Amniotic epithelial cell (primary cell): ENCODE measurements at places on chromosomes 16 and 17.

GRCh38 chr16:59880611-59881010 is 1146.5 kb upstream of the GOT2 start:
- DNase-seq, result no peak

DNA sequence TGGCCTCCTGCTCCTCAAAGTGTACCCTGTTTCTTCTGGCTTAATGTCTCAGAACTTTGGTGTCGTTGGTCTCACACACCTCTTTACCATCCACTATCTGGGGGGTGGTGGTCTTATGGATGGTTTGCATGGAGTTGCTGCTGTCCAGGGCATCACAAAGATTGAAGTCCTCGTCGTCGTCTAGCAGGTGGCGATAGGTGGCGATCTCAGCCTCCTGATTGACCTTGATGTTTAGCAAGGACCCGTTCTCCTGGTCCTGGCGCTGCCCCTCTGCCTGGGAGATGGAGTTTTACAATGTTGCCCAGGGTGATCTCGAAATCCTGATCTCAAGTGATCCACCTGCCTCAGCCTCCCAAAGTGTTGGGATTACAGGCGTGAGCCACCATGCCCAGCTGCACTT is 31.1 kb upstream of the HELZ start:
- no peak for DNase-seq

DNA sequence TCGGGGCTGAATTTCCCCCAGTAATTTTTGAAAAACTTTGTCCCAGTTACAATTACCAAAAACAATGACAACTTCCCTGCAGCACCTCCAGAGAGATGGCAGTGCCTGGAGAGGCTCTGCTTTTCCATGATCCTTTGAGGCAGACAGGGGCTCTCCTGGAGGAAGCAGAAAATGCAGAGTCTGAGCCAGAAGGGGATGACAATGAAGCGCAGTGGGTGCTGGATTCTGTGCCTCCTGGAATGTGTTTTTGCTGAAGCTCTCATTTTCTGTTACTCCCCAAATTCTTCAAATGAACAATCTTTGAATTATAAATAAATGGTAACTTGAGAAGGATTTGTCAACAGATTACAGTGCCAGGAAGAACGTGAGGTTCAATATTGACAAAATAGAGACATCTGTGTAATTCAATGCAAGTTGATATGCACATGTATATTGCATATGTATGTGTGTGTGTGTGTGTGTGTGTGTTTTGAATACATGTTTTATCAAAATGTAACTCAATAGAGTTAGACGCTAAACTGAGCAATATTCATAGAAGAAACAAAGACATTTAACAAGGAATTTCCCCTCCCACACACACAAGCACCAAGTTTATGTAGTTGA is 9.7 kb upstream of the RUSF1 start:
- DNase-seq, result no peak

GRCh38 chr17:4807605-4808377 is 839 bp downstream of the PLD2 start:
- no peak for DNase-seq

DNA sequence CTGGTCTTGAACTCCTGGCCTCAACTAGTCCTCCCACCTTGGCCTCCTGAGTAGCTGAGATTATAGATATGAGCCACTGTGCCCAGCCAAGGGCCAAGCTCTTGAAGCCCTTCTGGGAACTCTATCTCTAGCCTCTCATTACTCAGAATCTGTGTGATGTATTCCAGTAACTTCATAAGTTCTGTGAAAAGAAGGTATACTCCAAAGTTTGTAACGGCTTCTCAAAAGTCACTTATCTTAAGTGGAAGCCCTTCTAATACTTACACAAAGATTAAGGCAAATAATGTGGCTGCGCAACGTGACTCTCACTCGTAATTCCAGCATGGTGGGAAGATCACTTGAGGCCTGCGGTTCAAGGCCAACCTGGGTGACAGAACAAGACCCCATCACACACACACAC is 19.1 kb upstream of the ATP6V0C start:
- DNase-seq, result no peak

GRCh38 chr16:74901606-74902005 is 83.3 kb downstream of the WDR59 start:
- DNase-seq, result no peak

GRCh38 chr16:60127196-60127595 is 1393.1 kb upstream of the GOT2 start:
- no peak for DNase-seq

DNA sequence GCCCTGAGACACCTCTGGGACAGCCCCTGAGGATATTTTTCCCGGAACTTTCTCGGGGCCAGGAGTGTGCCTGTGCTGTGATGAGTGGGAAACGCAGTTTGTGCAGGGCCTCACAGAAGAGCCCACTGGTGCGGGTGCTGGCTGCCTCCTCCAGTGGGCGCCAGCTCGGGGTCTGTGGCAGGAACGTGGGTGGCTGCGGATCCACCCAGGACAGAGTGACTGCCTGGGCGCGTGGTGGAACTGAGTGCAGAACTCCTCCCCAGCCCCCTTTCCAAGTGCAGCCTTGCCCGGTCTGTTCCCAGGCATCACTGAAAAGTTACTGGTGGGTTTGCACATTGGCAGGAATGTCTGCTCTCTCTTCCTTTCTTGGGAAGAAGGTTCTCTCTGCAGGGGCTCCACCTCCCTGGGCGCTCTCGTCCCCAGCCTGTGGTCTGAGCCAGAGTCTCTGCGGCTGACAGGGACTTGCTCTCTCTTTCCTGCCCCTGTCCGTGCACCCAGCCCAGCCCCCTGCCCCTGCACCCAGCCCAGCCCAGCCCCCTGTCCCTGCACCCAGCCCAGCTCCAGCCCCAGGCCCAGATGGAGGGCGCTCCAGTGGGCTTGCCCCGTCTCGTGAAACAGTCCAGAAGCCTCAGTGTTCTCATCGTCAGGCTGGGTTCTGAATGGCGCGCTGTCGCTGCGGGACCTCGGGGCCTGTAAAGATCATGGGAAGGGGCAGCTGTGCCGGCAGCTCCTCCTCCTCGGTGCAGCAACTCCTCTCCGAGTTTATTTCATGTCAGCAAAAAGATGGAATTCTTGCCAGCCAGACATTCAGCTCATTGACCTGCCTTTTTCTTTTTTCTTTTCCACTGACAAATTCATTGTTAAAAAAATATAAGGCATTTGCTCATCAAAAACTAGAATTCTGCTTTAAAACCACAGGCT is 117.5 kb downstream of the BANP start:
- DNase-seq, result no peak
